Stimulated activated CD8-positive, alpha-beta memory T cell treated with anti-CD3 and anti-CD28 coated beads, Interleukin-4, amount 100 ng/mL, for 1 hour (primary cell): ENCODE measurements at places on chromosomes 11 and 22.

GRCh38 chr11:124865902-124866851 lies 945 bp downstream of the ROBO3 start:
- DNase-seq, result peak; percentile 17

DNA sequence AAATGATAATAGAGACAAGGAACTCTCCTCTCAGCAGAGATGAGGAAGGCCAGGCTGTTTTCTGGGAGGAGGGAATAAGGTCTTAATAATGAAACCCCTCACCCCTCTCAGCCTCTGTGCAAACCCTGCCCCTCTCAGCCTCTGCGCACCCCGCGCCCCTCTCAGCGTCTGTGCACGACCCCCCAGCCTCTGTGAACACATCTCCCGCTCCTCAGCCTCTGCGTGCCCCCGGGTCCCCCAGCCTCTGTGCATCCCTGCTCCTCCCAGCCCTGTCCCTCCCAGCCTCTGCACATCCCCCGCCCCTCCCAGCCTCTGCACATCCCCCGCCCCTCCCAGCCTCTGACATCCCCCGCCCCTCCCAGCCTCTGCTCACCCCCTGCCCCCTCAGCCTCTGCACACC lies 837.8 kb downstream of the TBC1D22A start:
- DNase-seq, result no peak

DNA sequence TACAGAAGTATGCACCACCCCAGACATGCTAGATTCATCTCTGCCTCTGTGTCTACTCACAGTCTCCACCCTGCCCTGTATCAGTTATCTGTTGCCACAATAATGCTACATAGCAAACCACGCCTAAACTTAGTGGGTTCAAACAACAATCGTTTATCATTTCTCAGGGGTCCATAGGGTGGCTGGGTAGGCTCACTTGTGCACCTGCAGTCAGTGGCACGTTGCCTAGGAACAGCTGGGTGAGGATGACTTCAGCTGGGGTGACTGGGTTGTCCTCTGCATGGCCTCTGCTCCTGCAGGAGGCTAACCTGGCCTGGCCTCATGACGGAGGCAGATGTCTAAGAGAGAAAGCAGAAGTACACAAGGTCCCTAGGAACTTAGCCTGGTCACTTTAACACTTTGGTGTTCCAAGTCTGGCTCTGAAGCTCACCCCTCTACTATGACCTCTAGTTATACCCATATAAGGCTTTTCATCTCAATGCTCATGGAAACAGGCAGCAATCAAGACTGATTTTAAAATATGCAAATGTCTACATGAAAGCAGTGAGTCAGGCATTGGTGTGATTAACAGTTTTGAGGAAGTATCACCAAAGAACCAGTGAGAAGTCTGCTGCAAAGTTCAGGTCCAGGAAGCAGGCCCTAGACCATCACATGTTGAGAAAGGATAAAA lies 10.7 kb downstream of the OLFML1 start:
- DNase-seq, result no peak

GRCh38 chr11:131584785-131585592 lies 214.6 kb downstream of the NTM start:
- DNase-seq, result no peak

- no peak for DNase-seq
Observed at GRCh38 chr11:126305699-126306098, 1.8 kb downstream of the DCPS start.

- DNase-seq, result no peak
Observed at GRCh38 chr11:94776351-94777321, 8.5 kb downstream of the AMOTL1 start.

GRCh38 chr11:128859563-128860441 lies 7.3 kb downstream of the KCNJ1 start:
- DNase-seq, result peak; percentile 58

DNA sequence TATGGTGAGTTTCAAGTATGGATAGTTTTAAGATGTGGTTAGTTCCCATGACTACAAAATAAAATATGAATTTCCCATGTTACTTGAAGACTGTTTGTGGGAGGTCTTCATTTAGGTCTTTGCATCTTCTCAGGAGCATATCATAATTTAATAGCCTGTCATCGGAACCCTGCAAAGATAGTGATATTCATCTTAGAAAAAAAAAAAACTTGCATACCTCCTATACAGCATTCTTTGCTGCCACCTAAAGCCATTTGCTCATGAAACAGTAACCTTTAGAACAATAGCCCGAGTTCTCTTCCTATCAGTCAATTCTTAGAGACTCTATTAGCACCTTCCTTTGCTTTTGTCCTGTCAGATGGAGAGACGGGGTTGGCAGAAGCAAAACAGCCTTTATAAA lies 75.3 kb downstream of the ARFGAP2 start:
- DNase-seq, result no peak

DNA sequence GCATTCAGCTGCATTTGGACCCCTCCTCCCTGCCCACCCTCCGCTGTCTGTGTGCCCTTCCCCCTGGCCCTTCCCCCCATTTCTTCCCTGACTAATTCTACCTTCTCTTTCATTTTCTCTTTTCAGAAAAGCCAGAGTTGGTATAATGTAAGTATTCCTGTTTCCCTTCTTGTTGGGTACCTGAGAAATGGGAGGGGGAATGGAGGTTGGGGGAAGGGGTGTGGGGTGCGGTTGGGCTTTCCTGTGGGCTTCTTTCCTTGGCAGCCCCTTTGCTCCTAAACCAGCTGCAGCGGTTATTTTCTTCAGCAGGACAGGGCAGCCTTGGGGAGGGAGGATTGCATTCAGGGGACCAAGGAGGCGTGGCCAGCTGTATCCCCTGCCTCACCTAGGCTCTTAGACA lies 70.2 kb downstream of the SCN3B start:
- no peak for DNase-seq

DNA sequence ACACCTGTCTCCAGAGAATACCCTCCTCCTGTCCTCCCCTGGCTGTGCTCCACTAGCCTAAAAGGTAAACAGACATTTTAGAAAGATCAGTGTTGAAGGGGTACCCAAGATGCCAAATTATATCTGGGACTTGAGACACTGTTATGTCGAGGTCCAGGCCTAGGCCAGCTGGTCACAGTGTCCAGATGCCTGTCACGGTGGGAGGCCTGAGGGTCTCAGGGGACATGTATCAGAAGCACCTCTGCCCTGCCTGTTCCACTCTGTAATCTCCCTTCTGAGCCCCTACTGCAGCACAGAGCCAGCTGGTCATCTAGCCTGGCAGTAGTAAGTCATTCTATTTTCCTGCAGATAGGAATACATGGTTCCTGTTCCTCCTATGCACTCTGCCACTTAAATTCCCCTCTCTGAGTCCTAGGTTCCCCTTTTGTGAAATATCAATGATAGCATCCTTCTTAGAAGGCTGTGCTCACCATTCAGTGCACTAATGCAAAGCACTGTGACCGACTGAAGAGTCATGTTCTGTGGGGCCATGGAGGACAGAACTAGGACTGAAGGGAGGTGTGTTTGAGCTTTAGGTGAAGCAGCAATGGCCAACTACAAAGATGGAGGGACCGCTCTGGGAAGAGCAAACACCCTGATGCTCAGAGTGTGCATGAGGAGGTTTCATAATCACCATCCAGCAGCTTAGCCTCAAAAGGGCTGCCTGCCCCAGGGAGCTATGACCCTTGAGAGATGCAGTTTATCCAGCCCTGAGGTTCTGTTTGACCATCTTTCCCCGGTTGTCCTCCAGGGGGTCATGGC lies 44.8 kb upstream of the TUB start:
- no peak for DNase-seq

GRCh38 chr11:94201004-94201465 lies 72.4 kb downstream of the PANX1 start:
- DNase-seq, result no peak

- no peak for DNase-seq
Observed at GRCh38 chr11:72759468-72759985, 7.3 kb upstream of the ARAP1 start.

DNA sequence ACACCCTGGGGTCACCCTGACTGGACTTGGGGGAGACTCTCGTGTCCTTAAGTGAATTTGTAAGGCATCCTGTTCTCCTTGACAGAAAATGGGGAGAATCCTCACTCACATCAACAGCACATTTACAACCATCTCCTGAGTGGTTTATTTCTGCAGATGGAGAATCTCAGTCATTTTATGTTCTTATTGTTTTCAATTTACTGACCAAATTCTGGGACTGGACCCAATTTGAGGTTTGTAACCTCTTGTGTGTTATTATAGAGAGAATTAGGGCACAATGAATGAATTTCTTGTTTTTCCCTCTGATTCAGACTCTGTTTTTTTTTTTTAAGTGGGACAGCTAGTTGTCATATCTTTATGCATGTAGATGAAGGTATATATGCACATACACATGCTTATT lies 104.9 kb downstream of the ADAMTS15 start:
- DNase-seq, result no peak

DNA sequence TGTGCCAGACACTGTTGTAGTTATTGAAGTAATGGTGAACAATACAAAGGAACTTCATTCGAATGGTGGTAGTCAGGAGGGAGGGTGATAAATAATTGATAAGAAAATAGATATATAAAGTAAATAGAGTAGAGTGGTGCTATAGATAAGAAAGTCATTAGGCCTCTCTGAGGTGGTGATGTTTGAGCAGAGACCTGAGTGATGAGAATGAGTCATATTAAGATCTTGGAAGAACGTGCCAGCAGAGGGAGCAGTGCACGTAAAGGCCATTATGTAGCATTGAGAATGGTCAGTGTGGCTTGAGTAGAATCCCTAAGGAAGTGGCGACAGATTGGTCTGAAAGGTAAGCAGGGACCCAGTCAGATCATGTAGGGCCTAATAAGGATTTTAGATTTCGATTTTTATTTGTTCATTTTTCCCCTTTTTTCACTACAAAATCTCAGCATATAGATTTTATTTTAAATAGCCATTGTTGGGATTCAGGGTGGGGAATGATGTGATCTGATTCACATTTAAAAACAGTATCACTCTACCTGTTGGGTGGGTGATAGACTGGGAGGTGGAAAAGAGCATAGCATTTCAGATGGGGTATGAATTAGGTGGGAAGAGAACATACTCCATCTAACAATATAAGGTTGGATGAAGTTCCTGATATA lies 44.7 kb downstream of the CCDC90B start:
- DNase-seq, result no peak

- DNase-seq, result no peak
Observed at GRCh38 chr11:77171885-77172665, 44.0 kb downstream of the MYO7A start.

DNA sequence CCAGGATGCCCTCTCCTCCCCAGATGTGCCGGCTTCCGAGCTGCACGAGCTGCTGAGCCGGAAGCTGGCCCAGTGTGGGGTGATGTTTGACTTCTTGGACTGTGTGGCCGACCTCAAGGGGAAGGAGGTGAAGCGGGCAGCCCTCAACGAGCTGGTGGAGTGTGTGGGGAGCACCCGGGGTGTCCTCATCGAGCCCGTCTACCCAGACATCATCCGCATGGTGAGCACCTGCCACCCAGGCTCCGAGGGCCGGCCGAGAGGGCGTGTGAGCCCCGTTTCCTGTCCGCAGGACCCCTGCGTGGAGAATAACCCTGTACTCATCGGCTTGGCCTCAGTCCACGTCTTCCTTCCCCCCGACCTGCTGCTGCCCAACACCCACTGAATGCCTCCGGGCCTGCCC lies 2.2 kb downstream of the PPP2R5B start:
- DNase-seq, result no peak

- no peak for DNase-seq
Observed at GRCh38 chr11:975827-976226, 50.2 kb downstream of the AP2A2 start.

DNA sequence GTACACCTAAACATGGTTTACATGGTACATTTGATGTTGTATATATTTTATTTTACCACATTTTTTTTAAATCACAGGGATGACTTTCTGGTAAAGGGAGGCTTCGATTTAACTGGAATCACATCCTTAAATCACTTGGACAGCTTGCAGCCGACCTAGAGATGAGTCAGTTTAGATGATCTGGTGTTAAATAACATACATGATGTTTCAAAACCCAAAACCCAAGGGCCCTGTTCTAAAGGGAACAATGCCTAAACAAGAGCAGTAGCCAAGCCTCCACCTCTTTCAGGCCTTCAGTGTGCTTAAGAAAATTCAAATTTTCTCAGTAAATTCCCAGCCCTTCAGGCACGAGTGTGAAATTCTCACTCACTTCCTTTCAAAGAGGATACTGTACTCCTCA lies 108.8 kb downstream of the WT1 start:
- no peak for DNase-seq

GRCh38 chr11:75770102-75770501 lies 1.5 kb downstream of the DGAT2 start:
- no peak for DNase-seq

GRCh38 chr11:2804189-2804588 lies 81.4 kb downstream of the CDKN1C start:
- DNase-seq, result no peak

DNA sequence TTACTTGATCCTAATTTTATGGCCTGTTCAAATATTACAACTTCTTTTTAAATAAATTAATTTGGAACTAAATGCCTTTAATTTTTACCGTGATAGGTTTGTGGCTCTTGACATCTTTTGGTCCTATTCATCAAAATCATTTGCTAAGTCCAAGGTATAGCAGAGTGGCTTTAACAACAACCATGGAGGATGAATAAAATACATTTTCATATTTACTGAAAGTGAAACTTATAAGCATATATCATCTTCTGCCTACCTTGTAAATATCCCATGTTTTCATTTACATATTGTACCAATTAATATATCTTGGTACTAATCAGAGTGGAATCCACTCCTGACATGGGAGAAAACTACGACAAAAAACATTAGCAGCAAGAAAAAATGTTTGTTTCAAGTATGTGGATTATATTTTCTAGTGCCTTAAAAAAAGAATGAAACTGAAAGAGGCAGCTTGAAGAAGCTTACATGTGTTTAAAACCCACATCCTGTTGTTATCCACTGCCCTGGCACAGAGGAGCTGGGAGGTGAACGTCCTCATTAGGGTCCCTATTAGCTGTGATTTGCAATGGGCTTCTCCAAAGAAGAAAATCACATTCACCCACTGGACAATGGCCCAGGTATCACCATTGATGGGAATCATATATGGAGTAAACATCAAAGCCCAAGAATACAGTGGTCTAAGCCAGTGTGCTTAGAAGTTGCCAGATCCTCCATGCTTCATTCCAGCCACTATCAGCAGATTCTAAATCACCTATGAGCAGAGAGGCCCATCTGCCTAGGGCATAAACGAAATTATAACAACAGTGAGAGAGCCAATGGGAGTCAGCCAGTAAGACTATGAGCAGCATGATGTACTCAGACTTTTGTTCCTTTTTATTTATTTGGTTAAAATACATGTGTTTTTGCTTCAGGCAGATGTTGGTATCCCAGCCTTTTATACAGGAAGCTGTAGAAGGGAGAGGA lies 84.7 kb downstream of the MAML2 start:
- DNase-seq, result no peak

DNA sequence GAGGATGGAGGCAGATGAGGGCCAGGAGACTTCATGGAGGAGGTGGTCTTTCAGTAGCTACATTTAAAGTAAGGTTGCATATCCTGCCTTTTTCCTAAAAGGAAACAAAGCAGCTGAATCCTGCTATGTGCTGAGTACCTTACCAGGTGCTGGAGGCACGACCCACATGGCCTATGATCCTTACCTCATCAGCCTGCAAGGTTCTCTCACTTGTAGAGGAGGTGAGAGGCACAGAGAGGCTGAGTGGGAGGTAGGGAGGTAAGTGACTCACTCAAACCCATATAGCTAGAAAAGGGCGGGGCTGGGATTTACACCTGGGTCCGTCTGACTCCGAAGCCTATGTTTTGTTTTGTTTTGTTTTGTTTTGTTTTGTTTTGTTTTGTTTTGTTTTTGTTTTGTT lies 75.8 kb downstream of the BUD13 start:
- no peak for DNase-seq

GRCh38 chr11:130706572-130706971 lies 209.7 kb downstream of the SNX19 start:
- no peak for DNase-seq

GRCh38 chr11:94077552-94078293 lies 50.9 kb upstream of the PANX1 start:
- no peak for DNase-seq

GRCh38 chr11:129223701-129224149 lies 31.6 kb upstream of the ARHGAP32 start:
- no peak for DNase-seq
